ENCODE measurements at places on chromosomes 2 and 18.
A peak's percentile ranks its signal among the peaks of the same experiment; 100 is the strongest.

DNA sequence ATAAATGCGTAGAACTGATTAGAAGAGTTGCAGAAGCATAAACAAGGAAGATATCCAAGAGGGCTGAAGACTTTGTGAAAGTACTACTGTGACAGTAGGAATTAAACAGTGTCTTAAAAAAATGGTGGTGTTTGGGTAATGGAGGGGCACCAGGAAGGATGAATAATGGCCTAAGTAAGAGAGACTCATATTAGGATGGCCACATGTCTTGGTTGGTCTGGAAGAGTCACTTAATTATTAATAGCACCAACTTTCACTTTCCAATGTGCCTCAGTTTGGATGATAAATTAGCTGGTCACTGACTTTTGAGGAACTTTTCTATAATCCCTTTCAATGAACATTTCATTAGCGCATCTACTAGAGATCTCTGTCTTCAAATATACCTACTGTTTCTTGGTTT, 372.2 kb downstream of the NYAP2 start:
- no peak for DNase-seq

GRCh38 chr2:193793914-193794313, 1599.2 kb upstream of the TMEFF2 start:
- no peak for DNase-seq

- DNase-seq, result no peak
Measured at GRCh38 chr2:134988994-134989605, 58.1 kb downstream of the MAP3K19 start.

- DNase-seq, result no peak
Measured at GRCh38 chr2:171793691-171794678, 100.1 kb downstream of the SLC25A12 start.

DNA sequence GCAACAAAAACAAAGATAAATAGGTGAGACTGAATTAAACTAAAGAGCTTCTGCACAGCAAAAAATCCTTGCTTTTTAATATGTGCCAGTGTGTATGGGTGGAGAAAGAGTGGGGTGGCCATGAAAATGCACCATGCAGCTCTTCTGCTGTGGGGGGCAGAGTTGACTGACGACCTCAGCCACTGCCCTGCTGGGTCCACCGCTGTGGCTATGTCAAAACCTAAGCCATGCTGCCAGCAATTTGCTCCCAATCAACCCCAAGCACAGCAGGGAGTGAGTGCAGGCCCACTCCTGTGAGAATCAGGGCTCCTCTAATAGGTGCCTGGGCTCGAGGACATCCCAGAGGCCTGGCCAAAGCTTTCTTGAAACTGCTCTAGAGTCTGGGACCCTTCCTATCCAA, 235.6 kb upstream of the RBBP8 start:
- DNase-seq, result no peak

- DNase-seq, result no peak
Measured at GRCh38 chr2:72681016-72681995, 144.5 kb downstream of the EXOC6B start.

DNA sequence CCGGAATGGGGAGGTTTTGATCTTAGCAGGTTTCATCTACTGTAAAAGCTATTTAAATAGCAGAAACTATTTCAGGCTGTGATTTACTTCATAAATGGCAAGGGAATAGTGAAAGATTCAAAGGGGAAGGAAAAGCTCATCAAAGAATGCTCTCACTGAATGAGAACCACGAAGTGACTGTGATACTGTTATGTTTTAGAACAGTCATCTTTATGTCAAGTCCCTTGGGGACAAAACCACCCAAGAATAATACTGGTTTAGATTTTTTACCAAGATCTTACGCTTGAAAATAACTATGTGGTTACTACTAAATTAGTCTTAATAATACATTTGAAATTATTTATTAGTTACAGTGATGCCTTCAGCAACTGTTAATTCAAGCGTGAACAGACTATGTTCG, 28.1 kb downstream of the FARSB start:
- DNase-seq, result no peak

- no peak for DNase-seq
Measured at GRCh38 chr2:216565956-216566355, 67.3 kb upstream of the IGFBP2 start.

DNA sequence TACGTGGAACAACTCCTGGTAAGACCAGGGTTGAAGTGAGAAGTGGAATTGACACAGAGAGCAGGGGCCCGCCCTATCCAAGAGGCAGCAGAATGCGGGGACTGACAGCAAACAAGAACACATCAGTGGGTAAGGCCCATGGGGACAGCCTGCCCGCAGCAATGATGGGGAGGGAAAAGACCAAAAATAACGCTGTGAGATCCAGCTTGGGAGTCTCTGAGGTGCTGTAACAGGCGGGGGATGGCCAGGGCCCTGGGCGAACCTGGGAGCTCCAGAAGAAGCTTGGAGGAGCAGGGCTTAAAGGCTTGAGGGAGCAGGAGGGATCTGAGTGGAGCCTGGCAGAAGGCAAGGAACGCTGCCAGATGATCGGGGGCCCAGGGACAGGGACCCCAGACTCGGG, 173.4 kb downstream of the TMEM200C start:
- no peak for DNase-seq

DNA sequence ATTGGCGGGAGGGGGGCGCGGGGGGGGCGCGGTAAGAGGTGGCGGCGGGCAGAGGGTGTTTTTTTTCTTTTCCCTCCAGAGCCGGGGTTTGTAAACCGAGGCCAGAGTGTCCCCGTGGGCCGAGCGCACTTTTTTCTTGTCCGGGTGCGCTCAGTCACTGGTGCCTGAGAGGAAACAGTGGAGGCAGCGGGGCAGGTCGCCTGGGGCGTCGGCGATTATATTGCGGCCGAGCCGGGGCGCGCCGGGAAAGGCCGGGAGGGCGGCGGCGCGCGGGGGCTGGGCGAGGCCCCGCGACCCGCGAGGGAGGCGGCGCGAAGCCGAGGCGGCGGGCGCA, 275 bp downstream of the HOXD8 start:
- DNase-seq, result no peak

- DNase-seq, result no peak
Measured at GRCh38 chr2:14428056-14428455, 204.5 kb upstream of the LRATD1 start.

- DNase-seq, result no peak
Measured at GRCh38 chr2:65686928-65687521, 254.6 kb upstream of the SPRED2 start.

DNA sequence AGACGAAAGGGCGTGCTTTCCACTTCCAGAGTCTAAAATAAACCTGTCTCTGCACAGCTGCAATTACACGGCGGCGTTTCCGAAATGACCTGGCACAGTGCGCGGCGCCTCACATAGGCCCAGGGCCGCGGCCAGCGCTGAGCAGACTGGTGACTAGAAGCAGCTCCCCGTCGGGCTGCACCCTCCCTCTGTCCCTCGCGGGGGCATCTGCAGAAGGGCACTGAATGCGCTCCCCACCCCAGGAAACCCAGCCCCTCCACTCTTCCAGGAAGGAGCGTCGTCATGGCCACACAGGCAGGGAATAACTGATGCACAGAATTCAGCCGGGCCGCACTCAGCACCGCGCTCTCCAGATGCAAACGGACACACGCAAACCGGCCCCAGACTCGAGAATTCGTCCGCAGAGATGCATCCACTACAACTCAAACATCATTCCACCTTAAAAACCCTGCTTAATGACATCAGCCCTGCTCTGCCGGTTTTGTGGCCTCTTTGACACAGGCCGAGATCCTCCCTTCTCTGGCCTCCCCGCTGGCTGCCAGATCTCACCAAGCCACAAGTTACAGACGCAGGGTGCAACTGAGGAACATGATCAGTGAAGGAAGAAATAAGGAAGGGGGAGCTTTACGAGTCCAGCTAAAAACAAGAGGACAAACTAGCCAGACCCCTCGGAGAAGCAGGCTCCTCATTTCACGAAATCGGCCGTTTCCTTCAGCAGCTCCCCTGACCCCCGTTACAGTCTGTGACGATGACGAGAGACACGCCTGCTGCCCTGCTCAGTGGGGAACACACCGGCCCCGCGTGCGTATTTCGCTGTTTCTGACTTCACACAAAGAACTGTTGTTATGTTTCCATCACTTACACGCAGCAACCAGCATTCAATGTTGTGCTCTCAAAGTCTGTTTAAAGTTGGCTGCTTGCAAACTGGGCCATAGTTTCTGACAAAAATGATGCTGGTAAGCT, 40.2 kb downstream of the MBP start:
- DNase-seq, result no peak

DNA sequence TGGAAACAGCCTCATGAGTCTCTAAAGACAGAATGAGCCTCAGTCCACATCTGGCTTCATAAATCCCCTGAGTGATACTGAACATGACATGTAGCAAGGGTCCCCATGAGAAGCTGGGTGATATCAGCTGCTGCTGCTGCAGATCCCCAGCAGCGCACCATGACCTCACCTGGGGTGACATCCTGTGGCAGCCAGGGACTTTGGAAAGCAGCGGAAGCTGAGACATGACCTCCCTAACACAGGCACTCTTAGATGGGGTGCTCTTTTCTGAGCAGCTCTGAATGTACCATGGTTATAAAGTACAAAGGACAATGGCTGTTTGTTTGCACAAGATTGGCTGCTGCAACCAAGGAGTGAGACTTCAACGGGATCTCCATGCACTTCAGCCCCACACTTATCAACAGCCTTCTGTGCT, 74.7 kb upstream of the TMEM200C start:
- DNase-seq, result peak; percentile 24

- DNase-seq, result no peak
Measured at GRCh38 chr2:189555232-189555631, 25.4 kb downstream of the SLC40A1 start.

DNA sequence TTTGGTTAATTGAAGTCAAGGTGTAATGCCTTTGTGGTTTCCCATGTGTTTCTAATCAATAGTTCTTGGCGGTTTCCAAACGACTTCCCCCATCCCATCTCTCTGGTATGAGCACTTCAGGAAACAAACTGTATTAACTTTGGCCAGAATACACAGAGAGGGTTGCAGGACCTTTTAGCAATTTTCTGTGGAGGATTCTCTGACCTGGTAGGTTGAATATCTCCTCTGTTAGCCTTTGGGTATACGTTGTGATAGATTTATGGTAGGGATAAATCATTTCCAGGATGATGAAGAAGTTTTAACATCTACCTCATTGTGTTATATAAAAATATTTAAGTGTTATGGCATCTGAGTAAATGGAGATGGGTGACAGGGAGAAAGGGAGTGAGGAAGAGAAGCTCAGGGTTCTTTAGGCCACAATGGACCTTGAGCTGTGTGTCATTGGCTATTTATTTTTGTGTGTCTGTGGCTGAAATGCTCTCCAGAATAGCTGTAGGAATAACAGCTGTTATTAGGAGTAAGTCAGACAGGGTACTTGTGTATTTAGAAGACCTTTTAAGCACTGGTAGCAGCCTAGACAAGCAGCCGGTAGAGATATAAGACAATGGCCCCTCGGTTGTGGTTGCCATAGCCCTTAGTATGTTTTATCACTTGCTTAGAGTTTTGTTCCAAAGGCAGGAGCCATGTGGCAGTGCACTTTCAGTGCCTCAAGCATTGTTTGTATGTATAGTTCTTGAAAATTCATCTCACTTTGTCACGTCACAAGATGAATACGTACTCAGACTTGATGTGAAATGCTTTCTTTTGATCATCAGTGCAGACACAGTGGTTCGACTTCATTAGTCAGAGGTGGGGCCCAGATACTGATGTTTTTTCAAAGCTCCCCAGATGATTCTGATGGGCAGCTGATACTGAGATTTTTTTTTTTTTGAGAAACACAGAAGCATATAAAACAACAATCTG, 91.1 kb downstream of the FMNL2 start:
- DNase-seq, result no peak

- DNase-seq, result peak; percentile 64
Measured at GRCh38 chr2:113136828-113137775, 9.7 kb downstream of the IL1RN start.

GRCh38 chr2:205390866-205391265, 291.4 kb upstream of the NRP2 start:
- no peak for DNase-seq

- DNase-seq, result no peak
Measured at GRCh38 chr2:224055101-224055500, 16.0 kb upstream of the SERPINE2 start.

- DNase-seq, result no peak
Measured at GRCh38 chr2:26011990-26012856, 21.7 kb upstream of the RAB10 start.

- DNase-seq, result no peak
Measured at GRCh38 chr18:38444971-38445803, 879.6 kb upstream of the CELF4 start.

GRCh38 chr2:235766278-235766677, 272.4 kb downstream of the AGAP1 start:
- peak; percentile 61 for DNase-seq

DNA sequence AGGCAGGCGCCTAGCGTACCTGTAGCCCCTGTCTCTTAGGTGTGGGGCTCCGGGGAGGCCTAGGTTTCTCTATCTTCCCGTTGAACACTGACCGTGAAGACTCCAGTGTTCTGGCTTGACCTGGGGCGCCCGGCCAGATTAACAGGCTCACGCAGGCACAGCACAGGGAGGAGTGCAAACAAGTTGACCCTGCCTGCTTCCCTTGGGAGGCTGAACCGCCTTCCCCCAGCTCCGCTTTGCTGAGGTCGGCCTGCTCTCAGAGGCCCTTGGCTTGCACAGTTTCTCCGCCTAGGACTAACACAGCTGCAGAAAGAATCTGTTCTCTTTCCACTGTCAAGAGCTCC, 567 bp downstream of the PCYOX1 start:
- peak; percentile 26 for DNase-seq

DNA sequence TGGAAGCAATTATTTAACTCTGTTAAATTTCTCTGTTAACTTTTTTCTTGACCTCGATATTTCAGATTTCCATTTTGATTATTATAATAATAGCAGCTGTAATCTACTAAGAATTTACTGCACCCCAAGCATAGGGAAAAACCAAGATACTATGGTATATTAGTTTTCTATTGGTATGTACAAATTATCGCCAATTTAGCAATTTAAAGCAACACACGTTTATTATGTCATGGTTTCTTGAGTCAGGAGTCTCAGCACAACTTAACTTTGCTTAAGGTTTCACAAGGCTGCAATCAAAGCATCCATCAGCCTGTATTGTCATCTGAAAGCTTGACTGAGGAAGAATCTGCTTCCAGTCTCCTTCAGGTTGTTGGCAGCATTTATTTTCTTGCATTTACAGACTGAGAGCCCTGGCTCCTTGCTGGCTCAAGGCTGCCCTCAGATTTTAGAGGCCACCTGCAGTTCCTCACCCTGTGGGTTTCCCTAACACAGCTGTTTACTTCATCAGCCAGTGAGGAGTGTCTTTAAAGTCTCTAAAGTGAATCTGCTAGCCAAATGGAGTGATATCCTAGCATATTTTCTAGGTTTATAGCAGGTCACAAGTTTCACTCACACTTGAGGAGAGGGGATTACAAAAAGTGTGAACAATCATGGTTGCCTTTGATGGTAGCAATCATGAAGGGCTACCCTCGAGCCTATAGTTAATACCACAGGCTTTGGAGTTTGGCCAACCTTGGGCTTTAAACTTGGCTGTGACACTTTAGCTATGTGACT, 4.4 kb upstream of the VPS54 start:
- DNase-seq, result no peak

- DNase-seq, result peak; percentile 59
Measured at GRCh38 chr2:85754313-85755095, 713 bp downstream of the ATOH8 start.

Measured in activated CD8-positive, alpha-beta T cell treated with anti-CD3 and anti-CD28 coated beads, Interleukin-2, amount 10 ng/mL, durations not matched to agents 7 days and 5 days (primary cell).